Urothelium cell line (cell line): ENCODE measurements at places on chromosomes 5 and 9.

DNA sequence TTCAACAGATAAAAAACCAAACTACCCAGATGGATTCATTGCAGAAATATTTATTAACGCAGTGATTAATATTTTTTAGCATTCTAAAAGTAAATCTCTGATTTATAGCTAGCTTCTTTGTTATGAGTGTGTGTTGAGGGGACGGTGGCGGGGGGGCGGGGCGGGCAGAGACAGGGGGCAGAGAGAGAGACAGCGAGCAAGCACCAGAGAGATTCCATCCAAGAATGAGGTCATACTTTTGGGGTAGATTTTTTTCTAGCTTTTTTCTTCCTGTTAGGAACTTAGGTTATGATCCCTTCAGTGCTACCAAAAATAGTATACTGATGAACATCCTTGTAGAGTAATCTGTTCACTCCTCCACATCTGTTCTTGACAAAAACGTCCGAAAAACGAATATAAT, 500 bp upstream of the ZNF883 start:
- peak; percentile 16 for DNase-seq

DNA sequence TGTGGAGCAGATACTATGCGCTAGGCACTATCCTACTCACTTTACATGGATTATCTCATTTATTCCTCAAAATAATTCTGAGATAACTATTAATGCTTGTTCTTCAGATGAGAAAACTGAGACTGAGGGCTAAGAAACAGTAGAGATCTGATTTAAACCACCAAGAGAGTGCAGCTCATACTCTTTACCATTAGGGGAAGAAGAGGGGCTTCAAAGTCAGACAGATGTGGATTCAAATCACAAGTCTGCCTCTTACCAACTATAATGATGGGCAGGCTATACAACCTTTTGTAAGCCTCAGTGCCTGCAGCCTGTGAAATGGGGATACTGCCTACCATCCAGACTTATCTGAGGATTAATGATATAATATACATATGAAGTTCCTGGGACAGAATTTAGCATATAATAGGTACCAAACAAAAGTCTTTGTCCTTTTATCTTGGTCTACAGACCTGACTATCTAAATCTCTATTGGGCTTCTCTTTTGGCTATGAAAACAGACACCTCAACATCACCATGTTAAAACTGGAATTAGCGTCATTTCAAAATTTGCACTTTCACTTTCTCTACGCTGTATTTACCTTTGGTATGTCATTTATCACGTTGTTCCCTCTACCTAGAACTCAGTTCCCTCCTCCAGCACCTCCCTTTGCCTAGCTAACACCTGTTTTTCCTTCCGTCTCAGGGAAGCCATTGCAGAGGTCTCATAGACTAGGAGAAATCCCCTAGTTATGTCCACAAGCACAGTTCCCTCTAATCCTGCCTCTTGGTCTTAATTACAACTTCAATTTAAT, 13.8 kb upstream of the TMEM267 start:
- no peak for DNase-seq

GRCh38 chr9:127184641-127185040, 62.2 kb upstream of the ANGPTL2 start:
- DNase-seq, result no peak

GRCh38 chr9:77417566-77417965, 230.6 kb downstream of the GNA14 start:
- DNase-seq, result no peak

DNA sequence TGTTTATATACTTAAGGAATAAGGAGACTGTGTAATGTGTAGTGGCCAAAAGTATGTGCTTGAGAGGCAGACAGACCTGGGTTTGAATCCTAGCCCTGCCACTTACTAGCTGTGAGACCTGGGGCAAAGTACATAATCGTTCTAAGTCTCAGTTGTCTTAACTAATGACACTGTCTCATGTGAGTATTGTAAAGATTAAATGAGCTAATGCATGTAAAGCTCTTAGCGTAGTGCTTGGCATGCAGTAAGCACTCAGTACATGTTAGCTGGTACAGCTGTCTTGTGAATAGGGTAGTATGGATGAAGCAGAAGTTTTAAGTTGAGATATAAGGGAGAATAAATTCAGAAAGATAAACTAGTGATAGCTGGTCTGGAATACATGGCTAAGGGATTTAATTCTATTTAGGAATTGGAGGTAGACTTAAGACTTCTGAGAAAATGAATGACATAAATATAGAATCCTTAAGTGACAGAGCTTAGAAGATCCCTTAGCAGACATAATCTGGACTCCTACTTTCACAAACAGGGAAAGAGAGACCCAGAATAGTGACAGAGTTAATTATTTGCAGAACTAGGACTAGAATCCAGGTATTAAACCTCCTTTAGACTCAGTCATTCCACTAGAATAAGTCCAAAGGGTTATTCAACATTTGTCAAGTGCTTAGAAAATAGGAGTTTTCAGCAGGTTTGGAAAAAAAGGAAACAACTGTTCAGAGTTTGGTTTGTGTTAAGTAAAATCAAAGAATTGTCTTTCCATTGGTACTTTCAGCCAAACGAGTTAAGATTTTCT, 13.1 kb downstream of the GPR21 start:
- DNase-seq, result no peak

- DNase-seq, result no peak
Measured at GRCh38 chr9:136001231-136001630, 40.1 kb upstream of the UBAC1 start.

DNA sequence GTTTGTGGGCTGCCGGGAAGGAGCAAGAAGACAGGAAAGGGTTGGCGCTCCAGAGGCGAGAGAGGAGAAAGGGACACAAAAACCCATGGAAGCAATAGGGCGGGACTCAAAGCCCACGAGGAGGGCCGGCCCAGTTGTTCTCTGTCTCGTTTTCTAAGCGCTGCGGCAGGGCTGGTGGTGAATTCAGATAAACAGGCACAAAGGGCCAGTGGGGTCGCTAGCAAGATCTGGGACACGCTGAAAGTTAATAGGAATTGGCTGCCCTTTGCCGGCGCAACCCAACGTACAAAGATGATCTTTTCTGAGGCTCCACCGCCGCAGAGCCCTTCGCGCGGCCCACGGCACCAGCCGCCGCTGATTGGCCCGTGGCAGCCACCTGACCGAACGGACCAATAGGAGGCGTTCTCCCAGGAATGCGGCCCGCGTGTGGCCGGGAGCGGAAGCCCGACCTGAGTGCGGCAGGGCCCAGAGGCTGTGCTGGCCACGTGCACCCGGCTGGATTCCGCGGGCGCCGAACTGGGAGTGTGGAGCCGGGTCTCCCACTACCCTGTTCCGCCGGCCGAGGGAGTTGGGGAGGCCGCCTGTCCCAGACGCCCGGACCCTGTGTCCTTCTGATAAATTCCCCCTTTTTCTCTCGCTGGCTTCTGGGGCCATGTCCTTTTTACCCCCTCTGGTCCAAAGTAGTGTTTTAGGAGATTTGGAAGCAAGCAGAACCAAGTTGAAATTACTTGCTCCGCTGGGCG, 16.8 kb upstream of the NSD1 start:
- DNase-seq, result no peak

GRCh38 chr5:144335561-144335960, 164.9 kb downstream of the KCTD16 start:
- DNase-seq, result no peak

DNA sequence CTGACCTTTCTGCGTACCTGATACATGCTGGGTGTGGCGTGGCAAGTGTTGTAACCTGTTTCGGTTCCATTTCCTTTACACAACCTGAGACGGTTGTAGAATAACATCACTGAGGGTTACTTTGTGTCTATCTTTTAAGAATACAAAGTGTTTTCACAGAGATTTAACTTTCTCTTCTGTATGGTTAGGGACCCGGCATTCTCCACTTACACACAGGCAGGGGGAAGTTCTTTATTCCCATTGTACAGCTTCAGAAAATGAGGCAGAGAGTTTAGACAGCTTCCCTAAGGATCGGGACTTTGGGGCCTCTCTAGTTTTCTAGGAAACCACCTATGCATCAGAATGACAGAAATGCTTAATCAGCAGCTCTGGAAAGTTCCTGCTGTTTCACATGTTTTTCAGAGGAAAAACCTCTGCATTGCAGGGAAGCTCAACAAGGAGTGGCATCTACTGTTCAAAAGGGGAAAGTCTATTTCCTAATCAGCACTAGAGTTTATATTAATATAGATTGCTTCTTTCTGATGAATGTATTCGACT, 41.3 kb downstream of the CAST start:
- no peak for DNase-seq

- DNase-seq, result no peak
Measured at GRCh38 chr9:98442541-98442940, 187.1 kb upstream of the TBC1D2 start.

GRCh38 chr9:8025551-8025950, 226.0 kb upstream of the DMAC1 start:
- no peak for DNase-seq

- DNase-seq, result no peak
Measured at GRCh38 chr5:138849439-138849838, 25.7 kb downstream of the LRRTM2 start.

DNA sequence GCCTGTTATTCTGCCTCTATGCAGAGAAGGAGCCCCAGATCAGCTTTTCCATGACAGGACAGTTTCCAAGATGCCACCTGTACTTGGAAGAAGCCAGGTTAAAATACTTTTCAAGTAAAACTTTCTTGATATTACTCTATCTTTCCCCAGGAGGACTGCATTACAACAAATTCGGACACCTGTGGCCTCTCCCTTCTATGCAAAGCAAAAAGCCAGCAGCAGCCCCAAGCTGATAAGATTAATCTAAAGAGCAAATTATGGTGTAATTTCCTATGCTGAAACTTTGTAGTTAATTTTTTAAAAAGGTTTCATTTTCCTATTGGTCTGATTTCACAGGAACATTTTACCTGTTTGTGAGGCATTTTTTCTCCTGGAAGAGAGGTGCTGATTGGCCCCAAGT, 301 bp upstream of the IL4 start:
- DNase-seq, result no peak

- no peak for DNase-seq
Measured at GRCh38 chr9:117151716-117152115, 263.1 kb downstream of the ASTN2 start.

DNA sequence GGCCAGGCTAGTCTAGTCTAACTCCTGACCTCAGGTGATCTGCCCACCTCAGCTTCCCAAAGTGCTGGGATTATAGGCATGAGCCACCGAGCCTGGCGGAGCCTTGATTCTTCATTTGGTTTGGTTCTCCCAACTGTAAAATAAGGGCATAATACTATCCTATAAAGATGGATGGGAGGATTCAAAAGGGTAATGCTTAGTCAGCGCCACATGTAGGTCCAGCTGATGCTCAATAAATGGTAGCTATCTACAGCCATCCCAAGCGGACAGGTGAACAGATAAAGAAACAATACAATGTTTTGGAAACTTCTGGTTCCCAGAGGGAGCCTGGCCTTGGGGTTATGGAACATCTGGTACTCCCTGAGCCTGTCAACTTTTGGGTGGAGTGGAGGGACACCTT, 13.6 kb upstream of the SET start:
- DNase-seq, result no peak

GRCh38 chr9:121599872-121600585, 51.4 kb upstream of the DAB2IP start:
- no peak for DNase-seq
